EL (cell line): ENCODE measurements at places on chromosomes 7 and 10.
A peak's percentile ranks its signal among the peaks of the same experiment; 100 is the strongest.

DNA sequence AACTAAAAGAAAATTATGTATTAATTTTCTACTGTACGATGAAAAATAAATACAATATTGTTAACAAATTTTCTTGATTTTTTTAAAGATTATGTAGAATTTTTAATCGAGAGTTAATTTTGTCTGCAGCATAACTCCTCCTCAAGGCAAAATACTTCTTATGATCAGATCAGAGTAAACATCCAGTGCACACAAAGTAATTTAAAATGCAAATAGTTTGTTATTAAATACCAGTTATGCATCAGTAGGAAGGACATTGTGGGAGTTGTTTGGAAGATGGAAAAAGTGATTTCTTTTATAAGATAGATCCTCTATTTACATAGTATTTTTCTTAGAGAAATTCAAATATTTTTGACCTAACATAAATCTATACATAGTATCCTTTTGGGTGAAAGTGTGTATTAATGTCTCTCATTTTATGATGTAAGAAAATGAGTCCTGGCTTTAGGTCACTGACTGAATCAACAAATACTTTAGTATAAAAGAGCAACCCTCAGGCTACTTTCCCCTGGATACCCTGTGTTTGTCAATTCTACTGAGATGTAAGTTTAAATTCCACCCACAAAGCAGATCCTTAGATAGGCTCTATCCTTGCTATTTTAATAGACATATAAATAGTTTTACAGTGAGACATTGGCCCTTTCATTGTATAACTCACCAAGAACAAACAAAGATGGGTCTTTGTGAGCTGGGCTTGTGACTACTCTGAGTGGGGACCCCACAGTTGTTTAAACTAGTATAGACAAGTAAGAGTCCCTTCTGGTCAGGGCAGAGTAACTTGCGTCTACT, 1133.7 kb downstream of the GATA3 start:
- peak; percentile 47 for DNase-seq

DNA sequence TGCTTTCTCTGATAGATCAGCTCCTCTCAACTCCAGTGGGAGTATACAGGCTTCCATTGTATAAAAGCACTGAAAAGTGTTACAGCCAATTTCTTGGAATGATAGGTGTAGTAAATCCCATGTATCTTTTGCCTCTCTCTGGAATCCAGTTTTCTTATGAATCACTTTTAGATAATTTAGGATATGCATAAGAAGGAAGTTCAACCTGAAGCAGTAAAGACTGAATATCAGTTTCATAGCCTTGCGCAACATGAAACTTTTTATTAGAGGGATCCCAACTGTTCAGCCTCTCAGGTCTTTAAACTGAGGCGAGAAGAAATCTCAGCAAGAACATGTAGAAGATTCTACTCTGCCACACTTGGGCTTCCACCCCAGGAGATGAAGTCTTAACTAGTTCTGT, 280.0 kb downstream of the MALRD1 start:
- DNase-seq: no peak

GRCh38 chr7:112298543-112299100, 92.1 kb downstream of the ZNF277 start:
- no peak for DNase-seq

DNA sequence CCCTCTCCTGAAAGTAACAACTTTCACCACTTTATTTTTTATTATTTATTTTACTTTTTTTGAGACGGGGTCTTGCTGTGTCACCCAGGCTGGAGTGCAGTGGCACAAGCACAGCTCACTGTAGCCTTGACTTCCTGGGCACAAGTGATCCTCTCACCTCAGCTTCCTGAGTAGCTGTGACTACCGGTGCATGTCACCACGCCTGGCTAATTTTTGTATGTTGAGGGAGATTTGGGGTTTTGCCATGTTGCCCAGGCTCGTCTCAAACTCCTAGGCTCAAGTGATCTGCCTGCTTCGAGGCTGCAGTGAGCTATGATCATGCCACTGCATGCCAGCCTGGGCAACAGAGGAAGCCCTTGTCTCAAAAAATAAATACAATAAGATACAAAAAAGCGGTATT, 14.9 kb upstream of the SLIT1 start:
- DNase-seq: no peak

- no peak for DNase-seq
Observed at GRCh38 chr10:77530011-77530410, 107.6 kb downstream of the KCNMA1 start.

DNA sequence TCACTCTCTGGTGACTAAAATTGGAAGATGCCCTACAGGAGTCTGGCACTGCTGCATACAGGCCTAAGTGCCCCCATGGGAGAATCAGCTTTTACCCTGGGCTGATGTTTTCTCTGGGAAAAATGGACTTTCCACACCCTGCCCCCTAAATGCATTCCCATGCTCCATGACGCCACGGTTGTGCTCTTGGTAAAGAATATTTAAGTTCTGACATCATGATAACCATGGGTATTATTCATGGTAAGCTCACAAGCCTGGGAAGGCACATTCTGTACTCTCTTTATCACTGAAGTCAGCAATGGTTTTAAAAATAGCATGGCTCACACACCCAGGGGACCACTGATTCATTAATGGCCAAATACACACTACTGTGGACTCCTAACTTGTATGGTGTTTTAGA, 43.4 kb downstream of the HIPK2 start:
- DNase-seq: peak; percentile 85

DNA sequence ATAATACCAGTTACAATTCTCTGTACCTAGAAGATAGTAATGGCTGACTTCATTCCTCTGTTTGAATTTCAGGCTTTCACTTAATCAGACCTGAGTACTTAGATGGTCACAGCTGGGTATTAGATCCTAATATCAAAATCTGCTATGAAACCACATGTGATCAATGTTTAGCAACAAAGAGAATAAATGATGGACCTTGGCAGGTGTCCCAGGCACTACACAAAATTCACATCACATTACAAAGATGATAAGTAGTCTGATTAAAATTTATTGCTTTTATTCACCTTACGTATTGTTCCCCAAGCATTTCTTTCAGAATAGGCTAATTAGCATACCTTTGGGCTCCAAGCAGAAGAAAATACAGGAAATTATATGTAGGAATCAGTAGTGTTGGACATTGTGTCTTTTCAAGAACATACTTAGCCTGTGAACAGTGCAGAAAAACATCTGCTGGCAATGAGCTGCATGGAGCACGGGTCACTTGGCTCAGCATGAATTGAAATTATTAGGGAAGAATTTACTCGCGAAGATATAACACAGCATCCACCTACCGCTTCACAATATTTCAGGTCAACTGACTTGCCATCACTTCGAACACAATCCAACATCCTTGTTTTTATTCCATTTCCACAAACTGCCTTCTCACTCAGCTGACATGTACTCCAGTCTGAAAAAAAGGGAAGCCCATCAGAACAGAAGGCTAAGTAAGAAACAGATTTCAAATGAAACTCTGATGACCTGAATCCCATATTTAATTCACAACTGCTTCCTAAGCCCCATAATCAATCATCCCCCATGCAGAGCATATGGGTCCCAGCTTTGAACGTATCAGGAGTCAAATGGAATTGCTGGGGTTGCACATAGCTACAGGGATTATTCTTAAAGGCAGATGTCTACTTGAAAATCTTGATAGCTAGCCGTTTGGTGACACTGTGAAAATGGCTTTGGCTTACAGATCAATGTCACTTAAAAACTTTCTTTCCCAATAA, 421.0 kb downstream of the THSD7A start:
- no peak for DNase-seq

- DNase-seq: no peak
Observed at GRCh38 chr7:126210707-126211106, 1042.0 kb downstream of the GRM8 start.

- DNase-seq: no peak
Observed at GRCh38 chr10:11149807-11150141, 132.1 kb downstream of the CELF2 start.

DNA sequence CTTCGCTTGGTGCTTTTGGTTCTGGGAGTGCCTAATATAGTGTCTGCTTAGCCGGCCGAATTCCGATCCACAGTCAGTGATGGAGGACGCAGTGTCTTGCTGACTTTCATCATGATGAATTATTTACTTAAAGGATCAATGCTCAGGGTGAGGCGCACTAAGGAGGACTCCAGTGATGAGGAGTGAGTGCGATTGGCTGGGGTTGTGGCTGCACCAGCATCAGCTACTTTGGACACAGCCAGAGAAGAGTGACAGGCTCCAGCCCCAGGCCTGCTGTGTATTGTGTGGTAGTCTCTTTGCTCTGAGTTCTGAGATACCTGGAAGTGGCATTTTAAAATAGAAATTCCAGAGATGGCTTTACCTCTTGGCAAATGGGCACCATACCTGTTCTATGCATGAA, 73.3 kb upstream of the ANLN start:
- no peak for DNase-seq

GRCh38 chr10:86878983-86879713, 78.3 kb downstream of the MMRN2 start:
- DNase-seq: no peak

GRCh38 chr10:33945051-33945450, 610.6 kb upstream of the NRP1 start:
- no peak for DNase-seq

DNA sequence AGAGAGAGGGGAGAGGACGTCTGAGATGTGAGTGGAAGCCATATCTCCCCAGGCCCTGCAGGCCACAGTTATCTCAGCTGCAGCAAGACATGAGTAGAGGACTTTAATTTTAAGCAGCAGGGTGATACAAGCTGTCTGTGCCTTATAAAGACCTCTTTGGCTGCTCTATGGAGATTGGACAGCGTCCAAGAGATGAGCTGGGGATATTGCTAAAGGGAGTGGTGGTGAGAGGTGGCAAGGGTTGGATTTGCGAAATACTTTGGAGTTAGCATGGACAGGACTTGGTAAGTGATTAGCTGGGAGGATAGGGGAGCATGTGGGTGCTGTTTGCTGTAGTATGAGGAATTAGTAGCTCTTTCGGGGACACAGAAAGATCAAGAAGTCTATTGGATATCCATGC, 191.8 kb downstream of the CACNB2 start:
- DNase-seq: peak; percentile 22

DNA sequence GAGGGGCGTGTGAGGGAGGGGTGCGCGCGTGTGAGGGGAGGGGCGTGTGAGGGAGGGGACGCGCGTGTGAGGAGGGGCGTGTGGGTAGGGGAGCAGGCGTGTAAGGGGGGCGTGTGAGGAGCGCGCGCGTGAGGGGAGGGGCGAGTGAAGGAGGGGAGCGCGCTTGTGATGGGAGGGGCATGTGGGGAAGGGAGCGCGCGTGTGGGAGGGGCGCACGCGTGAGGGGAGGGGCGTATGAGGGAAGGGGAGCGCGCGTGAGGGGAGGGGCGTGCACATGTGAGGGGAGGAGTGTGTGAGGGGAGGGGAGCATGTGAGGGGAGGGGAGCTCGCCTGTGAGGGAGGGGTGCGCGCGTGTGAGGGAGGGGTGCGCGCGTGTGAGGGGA, 19.1 kb downstream of the MXI1 start:
- DNase-seq: peak; percentile 87

- peak; percentile 24 for DNase-seq
Observed at GRCh38 chr10:42594246-42594650, 44.1 kb downstream of the ZNF33B start.

GRCh38 chr10:60282771-60283353, 106.8 kb downstream of the ANK3 start:
- peak; percentile 81 for DNase-seq

DNA sequence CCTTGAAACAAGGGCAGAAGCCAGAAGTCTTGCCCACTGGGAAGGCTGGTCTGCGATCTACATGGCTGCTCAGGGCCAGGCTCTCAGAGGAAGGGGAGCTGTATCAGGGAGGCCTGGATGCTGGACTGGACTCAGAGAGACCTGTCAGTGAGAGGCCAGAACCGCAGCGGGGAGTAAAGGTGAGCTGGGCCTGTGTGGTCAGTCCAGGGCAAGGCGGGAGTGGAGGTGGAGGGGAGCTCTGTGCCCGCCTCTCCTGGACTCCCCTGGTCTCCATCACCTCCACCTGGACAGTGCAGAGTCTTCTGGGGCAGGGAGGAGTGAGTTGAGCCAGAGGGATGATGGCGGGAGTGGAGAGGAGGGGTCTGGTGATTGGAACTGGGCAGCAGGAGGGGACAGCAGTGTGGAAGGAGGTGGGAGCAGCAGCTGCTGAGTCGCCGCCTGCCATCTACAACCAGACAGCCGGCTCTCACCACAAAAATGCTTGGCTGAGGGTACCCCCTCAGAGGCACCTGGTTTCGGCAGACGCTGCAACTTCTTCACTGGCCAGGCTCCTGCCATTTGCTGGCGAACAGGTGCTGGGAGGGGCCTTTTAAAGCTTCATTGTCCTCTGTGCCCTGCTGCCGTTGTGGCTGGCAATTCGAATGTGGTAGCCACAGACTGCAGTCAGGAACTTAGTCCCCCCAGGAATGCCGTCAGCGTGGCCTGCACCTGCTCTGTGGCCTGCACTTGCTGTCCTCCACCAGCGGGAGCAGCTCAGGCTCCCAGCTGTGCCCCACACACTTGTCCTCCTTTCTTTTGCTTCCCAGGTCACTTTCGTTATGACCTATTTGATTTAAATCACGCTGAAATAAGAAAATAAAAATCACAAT, 3.5 kb downstream of the RASSF4 start:
- no peak for DNase-seq

GRCh38 chr7:2037808-2038522, 194.8 kb downstream of the MAD1L1 start:
- peak; percentile 37 for DNase-seq

DNA sequence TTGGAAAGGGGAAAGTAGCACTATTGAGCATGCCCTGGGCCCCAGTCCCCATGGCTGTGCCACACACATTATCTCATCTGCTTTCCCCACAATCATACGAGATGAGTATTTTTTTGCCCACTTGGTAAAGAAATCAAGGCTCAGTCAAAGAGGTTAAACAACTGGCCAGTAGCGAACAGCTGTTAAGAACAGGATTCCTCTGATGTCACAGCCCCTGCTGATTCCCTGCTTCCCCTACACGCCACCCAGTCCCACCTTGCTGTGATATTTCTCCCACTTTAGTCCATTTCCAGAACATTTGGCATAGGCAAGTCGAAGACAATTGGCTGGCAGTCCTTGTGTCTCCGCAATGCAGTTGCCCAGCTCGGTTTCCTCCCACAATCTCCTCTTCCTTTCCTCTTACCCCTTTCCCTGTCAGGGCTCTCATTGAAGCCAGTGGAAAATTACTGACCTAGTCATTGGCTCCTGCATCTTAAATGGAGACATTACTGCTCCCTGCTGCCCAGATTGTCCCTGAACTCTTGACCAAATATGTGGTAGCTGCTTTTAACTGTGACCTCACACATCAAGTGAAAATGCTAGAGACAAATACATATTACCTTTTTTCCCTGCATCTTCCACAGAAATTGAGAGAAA, 56.5 kb upstream of the EEPD1 start:
- DNase-seq: no peak

- DNase-seq: no peak
Observed at GRCh38 chr10:129470103-129470851, 3.2 kb downstream of the MGMT start.
